ENCODE measurements at places on chromosomes 16 and 17.

GRCh38 chr17:50469671-50470305 lies 1.1 kb upstream of the CHAD start:
- DNase-seq = no peak

DNA sequence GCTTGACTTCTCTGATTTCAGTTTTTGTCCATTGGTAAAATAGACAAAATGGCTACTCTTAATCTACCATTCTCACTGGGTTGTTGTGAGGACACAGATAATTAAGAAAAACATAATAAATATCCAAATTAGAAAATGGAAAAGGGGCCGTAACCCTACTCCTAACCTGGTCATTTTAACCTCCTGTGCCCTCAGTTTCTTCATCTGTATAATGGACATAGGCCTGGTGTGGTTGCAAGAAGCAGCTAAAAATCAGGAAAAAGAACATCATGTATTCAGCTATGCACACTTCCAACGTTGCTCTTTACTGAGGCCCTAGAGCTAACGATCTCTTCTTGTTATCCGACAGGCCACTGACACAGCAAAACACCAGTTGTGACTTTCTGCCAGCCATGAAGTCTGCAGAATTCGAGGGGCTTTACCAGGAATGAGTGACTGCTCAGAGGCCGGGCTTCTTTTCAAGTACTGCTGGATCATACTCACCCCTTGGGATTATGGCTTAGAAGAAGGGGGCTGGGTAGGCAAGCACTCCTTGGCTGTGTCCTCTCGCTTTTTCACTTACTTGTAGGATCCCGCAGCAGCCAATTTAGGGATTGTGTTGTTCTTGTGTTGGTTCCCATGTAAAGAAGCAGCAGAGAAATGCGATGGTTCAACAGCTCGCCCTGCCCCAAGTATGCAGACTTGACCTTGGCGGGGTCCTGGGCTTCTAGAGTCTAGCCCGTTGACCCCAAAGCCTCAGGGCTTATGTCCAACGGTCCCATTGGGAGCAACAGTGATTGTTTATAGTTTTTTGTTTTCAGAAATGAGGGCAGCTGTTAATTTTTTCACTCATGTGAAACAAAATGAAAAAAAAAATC lies 20.9 kb downstream of the LDAF1 start:
- DNase-seq = no peak

- DNase-seq = no peak
Observed at GRCh38 chr16:78292086-78292843, 192.8 kb downstream of the WWOX start.

GRCh38 chr16:16183562-16183961 lies 39.7 kb downstream of the ABCC6 start:
- no peak for DNase-seq

GRCh38 chr16:58026705-58027160 lies 1.2 kb downstream of the MMP15 start:
- no peak for DNase-seq

GRCh38 chr16:27181019-27181790 lies 22.1 kb upstream of the KDM8 start:
- DNase-seq = no peak

DNA sequence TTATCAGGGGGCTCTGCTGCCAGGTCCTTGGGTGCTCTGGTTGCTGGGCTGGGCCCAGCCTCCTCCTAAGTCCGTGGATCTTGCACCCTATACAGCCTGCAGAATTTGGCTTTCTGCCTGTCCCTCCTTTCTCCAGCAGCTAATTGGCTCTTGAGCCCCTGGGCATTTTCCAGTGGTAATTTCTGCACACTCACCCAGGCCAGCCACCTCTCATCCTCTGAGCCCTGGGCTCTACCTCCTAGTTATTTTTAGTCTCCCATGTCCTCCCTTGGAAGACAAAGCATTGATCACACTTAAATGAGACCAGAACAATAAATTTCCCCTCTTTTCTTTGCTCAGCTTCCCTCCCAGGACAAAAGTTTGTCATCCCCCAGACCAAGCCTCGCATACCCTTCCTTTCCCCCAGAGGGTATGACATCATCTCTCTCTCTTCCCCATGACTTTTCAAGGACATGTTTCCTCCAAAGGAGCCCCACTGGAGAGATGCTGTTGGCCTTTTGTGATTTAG lies 38.1 kb downstream of the C17orf75 start:
- peak; percentile 15 for DNase-seq

GRCh38 chr17:2049333-2050299 lies 5.3 kb upstream of the HIC1 start:
- peak; percentile 80 for DNase-seq

DNA sequence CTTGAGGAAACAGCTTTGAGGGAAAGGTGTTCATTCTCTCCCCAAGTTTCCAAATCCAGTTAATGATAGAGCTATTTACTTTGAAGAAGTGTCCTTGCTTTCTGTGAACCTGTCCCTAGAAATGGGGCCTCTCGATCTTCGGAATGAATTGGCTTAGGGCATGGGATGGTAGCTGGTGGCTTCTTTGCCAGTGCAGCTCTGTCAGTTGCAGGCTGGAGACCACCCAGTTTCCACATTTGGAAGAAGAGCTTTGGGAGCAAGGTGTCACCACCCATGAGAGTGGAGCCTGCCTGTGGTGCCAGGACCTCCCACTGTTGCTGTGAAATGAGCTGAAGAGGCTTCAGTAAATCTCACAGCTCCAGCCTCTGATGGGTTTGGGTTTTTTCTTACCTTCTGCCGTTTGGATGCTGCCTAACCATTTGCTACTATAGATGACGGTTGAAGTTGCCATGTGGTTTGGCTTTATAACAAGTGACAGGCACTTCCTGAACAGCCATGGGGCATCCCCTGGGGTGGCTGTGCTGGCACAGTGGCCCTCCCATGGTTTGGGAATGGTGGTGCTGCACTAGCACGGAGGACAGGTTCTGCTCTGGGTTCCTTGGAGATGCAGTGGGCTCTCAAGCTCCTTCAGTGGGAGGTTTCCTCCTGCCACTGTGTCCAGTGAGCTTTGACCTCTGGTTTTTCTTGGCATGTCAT lies 19.5 kb upstream of the SLC5A10 start:
- DNase-seq = no peak

DNA sequence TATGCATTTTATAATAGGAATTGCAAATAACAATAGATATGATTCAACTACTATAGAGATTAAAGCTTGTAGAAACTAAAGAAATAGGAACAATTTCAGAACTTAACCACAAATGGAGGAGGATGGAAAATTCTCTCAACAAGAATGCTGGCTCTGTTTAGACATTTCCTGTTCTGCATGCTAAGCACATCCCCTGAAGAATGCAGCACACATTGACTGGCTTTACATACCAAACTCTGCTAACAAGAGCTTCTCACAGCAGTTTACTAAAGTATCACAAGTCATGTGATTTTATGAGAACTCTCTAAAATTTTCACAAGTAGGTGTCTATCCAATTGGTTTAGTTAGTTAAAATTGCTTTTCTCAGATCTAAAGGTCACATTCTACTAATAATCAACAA lies 85.2 kb downstream of the SPAG9 start:
- DNase-seq = peak; percentile 63

DNA sequence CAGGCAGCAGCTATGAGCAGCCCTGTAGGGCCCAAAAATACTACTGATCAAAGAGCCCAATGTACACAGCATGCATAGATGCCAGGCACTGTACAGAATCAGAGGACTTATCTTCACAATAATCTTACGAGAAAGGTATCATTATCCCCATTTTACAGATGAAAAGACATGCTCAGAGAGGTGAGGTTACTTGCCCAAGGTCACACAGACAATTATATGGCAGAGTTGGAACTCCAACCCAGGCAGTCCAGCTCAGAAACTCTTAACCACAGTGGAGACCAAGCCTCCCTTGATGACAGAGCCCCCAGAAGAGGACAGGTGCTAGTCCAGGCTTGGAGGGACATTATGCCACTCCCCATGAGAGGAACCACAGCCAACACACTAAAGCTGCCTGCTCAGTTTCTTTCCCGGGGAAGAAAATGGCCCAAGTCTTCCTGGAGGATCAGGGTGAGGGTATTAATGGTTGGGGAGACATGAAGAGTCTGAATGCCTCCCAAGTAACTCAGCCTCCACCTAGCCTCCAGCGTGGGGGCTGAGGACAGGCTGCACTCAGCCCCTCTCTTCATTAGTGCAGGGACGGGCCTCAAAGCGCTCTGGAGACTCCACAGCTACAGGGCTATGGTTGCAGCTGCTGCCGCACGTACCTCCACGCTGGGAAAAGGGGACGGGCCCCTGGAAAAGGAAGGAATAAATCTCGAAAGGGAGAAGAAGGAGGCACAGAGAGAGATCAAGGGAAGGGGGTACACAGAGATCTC lies 826 bp downstream of the UNC119 start:
- DNase-seq = peak; percentile 36

DNA sequence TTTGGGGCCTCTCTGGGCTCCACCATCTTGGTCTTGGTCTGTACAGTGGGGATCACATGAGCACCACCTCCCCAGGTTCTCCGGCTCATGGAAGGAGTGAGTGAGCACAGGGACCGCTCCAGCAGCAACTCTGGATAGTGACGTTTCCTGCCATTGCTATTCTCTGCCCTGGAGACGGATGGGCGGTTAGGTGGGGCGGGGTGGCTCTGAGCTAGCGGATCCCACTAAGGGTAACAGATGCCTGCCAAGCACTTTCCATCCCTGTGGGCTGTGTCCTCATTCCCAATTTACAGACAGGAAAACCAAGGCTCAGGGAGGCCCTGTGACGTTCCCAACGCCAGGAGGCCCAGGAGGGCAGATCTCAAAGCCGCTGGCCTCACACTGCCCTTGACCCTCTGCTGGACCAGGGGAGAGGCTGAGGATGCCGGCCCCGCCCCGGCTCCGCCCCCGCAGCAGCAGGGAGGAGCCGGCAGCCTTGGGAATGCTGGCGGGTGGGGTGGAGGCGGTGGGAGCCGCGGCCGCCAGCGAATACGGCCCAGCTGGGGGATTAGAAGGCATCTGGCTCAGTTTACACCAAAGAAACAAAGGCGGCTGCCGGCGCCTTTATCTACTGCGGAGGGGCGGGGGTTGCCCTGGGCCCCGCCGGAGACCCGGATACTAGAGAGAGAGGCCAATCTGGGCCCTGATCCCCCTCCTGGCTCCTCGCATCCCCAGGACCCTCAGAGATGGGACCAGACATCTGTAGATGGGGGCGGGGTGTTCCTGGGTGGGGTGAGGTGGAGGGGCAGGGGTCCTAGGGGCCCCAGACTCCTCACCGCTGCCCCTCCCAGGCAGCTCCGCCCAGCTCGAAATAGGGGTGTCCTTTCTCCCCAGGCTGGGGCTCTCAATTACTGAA lies 122.3 kb upstream of the CIBAR2 start:
- peak; percentile 74 for DNase-seq

DNA sequence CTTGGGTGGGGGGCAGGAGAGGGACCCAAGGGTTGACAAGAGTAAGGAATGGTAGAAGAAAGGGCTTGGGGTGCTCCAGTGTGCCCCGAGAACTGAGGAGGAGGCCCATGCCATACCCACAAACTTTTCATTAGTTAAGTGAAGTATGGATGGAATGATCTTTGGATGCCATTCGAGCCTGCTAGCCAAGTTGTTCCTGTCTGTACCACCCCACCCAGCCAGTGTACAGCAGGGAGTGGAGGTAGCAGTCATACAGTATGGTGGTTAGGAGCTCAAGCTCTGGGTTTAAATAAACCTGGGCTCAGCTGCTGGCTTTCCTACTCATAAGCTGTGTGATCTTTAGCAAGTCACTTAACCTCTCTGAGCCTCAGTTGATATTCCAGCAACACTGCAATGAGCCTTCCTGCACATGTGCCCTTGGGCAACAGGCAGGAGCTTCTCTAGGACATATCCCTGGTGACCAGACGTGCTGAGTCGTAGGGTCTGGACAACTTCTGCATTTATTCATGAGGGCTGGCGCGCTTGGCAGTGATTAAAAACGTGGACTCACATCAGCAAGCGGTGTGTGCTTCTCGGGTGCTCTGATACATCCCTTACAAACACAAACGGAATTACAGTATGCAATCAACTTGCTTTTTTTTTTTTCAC lies 22.9 kb downstream of the ITPRIPL2 start:
- DNase-seq = no peak

GRCh38 chr17:72661116-72661944 lies 431.2 kb downstream of the SLC39A11 start:
- no peak for DNase-seq

GRCh38 chr16:57721356-57722209 lies 14.0 kb upstream of the KATNB1 start:
- no peak for DNase-seq

DNA sequence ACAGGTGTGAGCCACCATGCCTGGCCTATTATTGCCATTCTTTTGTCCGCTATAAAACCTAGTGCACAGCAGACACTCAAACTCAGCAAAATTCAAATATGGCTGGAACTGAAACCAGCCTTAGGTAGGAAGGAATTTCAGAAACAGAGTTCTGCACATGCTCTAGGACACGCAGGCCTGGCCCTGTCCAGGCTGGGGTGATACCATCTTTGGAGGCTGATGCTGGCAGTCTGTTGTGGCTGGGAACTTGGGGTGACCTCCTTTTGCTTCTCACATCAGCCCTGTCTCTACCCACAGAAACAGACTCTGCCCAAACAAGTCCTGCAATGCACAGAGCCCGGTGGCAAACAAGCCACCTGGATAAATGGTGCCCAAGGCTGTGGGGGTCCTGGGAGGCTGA lies 12.6 kb upstream of the KIFC3 start:
- DNase-seq = no peak

DNA sequence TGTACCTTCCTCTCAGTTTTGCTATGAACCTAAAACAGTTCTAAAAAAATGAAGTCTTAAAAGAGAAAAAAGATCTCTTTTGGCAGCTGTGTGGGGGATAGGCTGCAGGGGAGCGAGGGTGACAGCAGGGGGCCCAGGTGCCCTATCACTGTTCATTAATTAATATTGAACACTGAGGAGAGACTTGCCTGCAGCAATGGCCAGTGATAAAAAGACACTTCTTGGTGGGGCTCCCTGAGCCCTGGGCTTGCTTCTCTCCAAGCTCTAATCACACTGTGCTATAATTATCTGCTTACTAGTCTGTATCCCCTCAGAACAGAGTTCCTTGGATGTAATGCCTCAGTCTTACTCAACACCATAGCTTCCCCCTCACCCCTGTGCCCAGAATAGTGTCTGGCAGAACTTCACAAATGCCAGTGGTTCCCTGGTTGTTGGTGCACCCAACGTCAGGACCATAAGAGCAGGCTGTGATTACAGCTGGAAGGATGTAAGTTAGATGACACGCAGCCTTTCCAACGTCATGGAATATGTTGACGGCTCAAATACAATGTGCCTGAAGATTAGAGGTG lies 52.0 kb upstream of the IRX6 start:
- no peak for DNase-seq

GRCh38 chr16:67548265-67549126 lies 13.8 kb upstream of the CTCF start:
- no peak for DNase-seq

- peak; percentile 18 for DNase-seq
Observed at GRCh38 chr16:71421911-71422310, 19.9 kb downstream of the TLE7 start.

- no peak for DNase-seq
Observed at GRCh38 chr17:30165960-30166359, 49.3 kb downstream of the NSRP1 start.

- DNase-seq = peak; percentile 59
Observed at GRCh38 chr17:17494870-17495535, 1.2 kb downstream of the RASD1 start.

GRCh38 chr16:4500272-4500671 lies 24.1 kb downstream of the HMOX2 start:
- peak; percentile 90 for DNase-seq
